ENCODE measurements at places on chromosomes 11 and 22.

DNA sequence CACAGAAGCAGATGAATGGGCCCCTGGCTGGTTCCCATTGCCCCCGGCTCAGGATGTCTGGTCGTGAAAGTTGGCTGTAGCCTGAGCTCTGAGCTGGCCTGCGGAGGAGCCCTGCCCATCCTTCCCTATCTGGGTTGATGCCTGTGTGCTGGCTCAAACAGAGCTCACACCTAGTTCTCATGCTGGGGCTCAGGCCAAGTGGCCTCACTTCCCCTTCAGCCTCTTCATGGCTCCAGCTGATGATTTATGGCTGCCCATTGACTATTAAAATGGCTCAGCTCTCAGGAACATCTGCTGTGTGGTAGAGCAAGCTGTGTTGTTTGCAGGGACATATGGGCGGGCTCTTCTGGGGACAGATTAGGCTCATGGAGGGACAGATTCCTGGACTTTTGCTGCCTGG is 64.7 kb downstream of the ADAMTS15 start:
- DNase-seq, result no peak

GRCh38 chr22:46297151-46297812 is 612 bp downstream of the GTSE1 start:
- no peak for DNase-seq

DNA sequence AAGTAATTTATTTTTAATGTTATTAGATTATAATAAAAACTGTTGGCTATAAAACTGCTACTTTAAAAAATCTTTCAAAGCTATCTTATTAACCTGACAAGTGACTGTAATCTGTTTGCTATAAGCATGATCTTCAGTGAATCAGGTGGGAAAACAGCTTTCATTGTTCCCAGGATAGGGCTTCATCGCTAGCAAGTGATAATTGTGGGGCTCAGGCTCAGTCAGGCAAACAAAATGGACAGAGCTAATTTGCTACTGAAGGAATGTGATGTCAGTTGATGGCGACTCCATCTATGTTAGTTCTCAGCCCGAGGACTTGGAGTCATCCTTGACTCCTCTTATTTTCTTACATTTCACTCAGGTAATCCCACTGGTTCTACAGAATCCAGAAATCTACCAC is 125.0 kb downstream of the RASSF10 start:
- no peak for DNase-seq

- DNase-seq, result no peak
Observed at GRCh38 chr11:28289444-28289843, 181.3 kb downstream of the METTL15 start.

GRCh38 chr11:129574431-129574830 is 198.8 kb downstream of the BARX2 start:
- DNase-seq, result no peak

DNA sequence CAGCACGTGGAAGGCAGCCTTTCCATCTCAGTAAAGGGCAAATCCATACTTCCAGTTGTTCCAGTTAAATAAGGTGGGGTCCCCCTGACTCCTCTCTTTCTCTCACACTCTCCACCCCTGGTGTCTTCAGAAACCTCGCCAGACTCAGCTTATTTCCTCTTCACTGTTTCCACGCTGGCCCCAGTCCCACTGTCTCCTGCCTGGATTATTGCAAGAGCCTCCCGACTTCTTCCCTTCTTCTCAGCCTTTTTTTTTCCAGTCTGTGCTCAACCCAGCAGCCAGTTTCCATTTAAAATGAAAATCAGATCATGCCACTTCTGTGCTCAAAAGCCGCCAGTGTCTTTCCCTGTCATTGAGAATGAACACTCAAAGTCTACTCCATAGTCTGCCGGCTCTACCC is 131.4 kb downstream of the PKNOX2 start:
- DNase-seq, result no peak

- DNase-seq, result no peak
Observed at GRCh38 chr11:33445761-33446161, 188.6 kb downstream of the HIPK3 start.

DNA sequence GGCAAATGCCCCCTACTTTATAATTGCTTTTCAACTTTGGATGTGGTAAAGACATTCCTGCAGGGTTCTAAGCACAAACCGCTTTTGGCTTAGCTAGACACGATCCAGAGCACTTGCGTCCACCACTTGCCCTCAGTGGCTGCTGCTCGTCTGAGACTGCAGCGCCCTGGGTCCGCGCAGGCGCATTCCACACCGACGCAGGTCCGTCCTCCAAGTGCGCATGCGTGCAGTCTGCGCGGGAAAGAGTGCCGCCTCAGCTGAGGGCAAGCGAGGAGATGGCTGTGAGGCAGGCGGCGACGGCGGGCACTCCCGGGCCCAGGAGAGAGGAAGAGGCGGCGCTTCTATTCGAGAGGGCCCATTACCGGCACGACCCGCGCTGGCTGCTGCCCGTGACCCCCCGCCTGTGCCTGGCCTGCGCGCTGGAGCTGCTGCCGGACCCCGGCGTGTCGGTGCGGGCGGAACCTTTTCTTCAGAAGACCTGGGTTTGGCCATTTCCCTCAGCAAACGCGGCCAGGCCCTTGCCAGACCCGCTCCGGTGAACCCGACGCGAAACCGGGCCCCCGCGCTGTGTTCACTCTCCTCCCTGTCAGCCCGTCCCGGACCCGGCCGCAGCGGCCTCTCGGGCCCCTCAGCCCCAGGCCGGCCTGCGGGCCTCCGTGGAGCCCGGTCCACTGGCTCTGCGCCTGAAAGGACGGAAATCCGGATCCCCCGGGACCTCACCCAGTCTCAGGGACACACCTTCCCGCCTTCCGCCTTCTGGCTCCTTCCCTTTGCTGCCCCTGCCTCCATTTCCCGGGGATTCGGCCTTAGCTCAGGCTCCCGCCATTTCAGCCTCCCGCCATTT is at the start of gene MEI1:
TSS of gene MEI1 (plus strand) at position 240 of the 844 bp plus-strand sequence. CDS start at position 276, 36 bp downstream.
- peak; percentile 84 for DNase-seq

DNA sequence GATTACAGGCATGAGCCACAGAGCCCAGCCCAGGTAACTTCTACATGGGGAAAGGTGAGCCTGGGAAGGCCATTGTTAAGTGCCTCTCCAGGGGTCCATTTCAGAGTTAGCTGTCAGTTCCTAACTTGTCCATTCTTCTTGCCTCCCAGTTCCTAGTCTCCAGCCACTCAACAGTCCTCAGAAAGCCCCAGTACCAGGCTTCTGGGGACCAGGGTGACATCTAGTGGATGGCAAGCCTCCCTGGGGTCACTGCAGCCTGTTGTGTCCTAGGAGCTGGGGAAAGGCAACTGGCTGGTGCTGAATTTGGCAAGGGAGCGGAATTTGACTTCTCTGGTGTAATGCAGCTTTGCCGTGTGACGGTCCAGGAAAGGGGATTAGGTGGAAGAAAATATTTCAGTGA is 2.1 kb downstream of the LGALS12 start:
- no peak for DNase-seq

DNA sequence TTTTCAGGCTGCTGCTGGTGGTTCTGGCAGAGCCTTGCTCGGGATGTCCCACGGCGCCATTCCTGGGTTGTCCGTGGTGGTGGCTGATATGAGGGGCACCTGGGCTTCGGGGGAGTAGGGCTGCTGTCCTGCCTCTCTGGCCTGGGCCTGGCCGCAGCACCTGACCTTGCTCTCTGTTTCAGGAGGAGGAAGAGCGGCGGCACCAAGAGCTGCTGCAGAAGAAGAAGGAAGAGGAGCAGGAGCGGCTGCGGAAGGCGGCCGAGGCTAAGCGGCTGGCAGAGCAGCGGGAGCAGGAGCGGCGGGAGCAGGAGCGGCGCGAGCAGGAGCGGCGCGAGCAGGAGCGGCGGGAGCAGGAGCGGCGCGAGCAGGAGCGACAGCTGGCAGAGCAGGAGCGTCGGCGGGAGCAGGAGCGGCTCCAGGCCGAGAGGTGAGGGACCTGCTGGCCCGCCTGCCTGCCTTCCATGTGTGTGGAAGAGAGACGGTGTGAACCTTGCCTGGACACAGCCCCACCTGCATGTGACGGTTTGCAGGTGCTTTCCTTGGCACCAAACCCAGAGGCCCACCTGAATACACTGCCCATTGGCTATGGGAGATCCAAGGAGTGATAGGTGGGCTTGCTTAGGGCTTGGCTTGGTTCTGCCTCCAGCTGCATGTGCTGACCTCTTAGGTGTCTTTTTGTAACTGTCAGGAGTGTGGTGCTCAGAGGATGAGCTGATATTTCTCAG is 22.8 kb downstream of the INCENP start:
- no peak for DNase-seq

GRCh38 chr11:65780770-65781151 is at the start of gene AP5B1:
AP5B1 (minus strand) TSS chr11:65780976; CDS start chr11:65780591, 385 bp downstream.
- no peak for DNase-seq

GRCh38 chr11:94678236-94678635 is 89.9 kb upstream of the AMOTL1 start:
- no peak for DNase-seq

- DNase-seq, result no peak
Observed at GRCh38 chr11:14617241-14618027, 26.2 kb upstream of the PDE3B start.

GRCh38 chr22:27990879-27991278 is 71.8 kb upstream of the PITPNB start:
- no peak for DNase-seq

DNA sequence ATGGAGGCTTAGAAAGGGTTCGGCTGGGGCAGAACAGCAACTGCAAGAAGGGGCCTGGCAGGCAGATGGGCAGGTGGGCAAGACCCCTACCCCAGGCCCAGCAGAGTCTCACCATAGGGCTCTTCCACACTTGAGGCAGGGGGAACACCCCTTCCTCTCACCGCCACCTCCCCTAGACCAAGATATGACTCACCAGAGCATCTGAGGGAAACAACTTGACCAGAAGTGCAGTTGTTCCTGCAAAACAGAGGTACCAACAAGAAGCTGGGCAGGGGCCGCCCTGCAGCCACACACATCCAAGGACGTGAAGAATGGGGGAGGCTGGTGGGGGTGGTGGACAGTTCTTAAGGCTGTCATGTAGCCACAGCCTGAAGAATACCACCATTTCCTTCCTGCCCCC is 10.9 kb downstream of the TMPRSS5 start:
- no peak for DNase-seq

- peak; percentile 26 for DNase-seq
Observed at GRCh38 chr11:93842461-93842860, 8.0 kb downstream of the VSTM5 start.

DNA sequence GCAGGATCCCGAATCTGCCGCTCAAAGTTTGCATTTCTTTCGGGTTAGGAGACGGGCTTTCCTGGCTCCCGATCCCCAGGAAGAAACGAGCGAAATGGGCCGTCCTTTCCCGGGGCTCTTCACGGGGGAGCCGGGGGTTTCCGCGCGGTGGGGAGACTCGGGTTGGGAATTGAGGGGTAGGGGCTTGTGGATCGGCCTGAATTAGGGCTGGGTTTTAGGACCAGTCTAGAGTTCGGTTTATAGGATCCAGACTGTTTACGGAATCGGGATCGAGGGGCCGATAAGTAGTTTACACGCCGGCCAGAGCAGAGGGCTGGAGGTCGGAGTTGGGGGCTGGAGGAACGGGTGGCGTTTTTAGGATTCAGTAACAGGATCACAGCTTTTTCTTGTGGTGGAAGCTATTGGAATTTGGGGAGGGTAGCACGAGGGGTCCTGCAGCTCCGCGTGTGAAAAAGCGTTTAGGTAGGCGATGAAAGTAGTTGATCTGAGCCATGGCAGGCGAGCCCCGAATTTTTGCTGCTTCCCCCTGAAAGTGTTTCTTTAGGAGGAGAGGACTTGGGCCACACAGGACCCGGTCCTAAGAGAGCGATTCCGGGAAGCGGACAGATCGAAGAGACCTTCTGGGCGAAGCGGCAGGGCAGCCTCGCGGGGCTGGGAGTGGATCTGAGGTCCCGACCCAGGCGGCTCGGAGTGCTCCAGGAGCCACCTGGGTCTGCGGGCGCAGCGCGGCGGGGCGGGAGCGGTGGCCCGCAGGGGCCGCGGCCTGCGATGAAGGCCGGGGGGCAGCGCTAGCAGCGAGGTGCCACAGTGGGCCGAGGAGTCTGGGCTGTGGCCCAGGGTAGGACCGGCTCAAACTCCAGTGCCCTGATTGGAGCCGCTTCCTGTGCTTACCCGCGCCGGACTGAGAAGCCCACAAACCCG is 1.6 kb downstream of the PKNOX2 start:
- DNase-seq, result peak; percentile 69

GRCh38 chr22:27641049-27641795 is 160.3 kb downstream of the MN1 start:
- DNase-seq, result no peak

- no peak for DNase-seq
Observed at GRCh38 chr22:22201930-22202343, 42.6 kb upstream of the VPREB1 start.

- no peak for DNase-seq
Observed at GRCh38 chr11:27907530-27907929, 200.4 kb downstream of the KIF18A start.

DNA sequence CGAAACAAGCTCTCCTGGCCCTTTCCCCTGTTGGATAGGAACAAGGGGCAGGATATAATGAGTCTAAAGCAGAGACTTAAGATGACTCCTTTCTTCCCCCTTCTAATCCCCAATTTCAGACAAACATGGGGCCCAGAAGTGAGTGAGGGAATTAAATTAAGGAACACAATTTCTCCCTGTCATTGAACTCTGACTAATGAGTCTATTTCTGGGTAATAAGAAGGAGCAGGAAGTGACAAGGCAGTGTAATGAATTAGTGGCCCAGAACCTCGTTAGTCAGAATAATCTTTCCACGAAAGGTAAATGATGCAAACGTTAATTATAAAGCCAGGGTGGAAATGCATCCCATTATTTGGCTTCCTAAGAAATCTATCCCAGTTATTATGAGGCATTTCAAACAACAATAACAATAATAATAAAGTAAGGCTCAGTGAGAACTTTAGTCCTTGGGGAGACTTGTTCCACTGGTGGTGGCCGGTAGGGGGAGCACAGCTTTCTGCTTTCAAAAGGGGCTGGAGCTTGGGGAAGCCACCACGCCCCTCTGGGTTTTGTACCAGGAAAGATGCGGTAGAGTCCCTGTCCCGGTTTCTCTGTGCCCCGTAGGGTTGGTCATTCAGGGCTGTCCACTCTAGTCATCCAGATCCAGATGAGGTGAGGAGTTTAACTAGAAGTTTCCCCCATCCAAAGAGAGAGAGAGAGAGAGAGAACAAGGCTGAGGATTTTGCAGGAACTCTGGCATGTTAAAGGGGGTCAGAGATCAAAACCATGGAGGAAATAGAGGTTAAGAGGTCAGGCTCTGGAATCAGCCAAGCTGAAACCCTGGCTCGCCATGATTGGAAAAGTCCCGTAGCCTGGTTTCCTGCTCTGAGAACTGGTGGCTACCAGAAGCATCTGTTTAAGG is 298.3 kb downstream of the NTM start:
- no peak for DNase-seq

DNA sequence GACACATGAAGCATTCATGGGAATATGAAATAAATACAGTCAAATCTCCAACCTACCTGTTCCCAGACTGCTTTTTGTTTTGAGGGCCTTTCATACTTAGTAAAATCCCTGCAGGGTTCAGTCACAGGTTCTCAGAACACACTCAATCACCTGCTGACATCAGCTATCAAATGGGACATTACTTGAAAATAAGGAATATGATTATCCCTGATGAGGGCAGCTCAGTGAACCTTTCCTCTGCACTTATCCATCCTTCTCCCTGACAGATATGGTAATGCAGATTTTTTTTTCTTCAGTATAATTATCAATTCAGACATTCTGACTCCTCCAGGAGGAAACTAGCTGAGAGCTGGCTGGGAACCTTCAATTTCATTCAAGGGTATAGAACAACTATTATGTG is 1127.4 kb upstream of the CCDC90B start:
- no peak for DNase-seq

GRCh38 chr11:131581046-131581445 is 210.6 kb downstream of the NTM start:
- no peak for DNase-seq
